ENCODE measurements at places on chromosomes 7 and 10.

GRCh38 chr7:13262929-13263530, 575.6 kb downstream of the ARL4A start:
- peak; percentile 51 for DNase-seq

DNA sequence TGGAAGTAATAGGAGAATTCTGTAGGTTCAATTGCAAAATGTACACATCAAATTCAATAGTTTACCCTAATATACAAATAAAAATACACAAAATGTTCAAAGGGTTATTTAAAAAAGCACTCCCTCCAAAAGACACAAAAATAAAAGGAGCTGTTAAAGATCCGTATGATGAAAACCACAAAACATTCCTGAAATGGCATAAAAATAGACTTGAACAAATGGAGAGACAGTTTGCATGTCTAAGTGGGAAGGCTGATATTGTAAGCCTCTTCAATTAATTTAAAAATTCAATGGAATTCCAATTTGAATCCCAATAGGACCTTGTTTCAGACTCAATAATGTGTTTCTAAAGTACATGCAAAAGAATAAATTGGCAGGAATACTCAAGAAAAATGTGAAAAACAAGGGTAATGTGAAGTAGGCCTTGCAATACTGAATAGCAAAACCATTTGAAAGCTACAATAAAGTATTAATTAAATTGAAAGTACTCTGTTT, 38.0 kb upstream of the INSYN2A start:
- no peak for DNase-seq

DNA sequence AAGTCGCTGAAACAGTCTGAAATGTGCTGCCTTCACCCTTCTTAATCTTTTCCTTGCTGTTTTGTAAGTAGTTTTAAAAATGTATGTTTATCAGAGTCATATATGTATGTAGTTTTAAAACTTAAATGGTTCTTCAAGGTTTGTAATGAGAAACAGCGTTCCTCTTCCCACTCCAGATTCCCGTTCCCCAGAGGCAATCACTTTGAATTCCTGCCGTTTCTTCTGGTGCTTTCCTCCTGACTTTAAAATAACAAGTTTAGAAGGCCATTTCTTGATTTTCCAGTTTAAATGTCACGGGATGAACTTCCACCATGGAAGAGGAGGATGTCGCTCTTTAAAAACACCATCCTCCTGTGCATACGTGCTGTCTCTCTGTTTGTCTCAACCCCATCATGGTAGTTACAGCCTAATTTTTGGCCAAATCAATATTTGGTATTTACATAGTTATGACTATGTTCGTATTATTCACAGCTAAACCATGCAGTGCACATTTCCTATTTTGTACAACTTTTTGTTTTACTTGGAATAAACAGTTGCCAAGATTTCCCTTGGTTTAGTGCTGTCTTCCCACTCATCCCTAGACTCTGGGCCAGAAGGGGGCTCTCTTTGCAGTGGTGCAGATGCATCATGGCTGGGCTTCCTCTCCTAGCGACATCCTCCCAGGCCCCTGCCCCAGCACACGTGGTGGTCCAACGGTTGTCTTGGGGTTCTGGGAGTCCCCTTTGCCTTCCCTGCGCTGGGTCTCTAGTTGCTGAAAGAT, 151.4 kb downstream of the PTPN20 start:
- DNase-seq, result no peak

DNA sequence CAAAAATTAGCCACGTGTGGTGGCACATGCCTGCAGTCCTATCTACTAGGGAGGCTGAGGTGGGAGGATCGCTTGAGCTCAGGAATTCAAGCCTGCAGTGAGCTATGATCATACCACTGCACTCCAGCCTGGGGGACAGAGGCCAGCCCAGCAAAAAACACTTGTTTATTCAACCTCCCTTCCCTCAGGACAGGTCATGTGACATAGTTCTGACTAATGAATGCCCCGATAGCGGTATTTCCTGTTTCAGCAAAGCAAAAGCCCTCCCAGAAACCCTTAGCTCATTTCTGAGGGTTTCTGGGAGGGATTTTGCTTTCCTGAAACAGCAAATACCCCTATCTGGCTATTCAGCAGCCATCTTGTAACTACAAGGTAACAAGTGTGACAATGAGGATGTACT, 157.1 kb downstream of the GATA3 start:
- DNase-seq, result no peak

DNA sequence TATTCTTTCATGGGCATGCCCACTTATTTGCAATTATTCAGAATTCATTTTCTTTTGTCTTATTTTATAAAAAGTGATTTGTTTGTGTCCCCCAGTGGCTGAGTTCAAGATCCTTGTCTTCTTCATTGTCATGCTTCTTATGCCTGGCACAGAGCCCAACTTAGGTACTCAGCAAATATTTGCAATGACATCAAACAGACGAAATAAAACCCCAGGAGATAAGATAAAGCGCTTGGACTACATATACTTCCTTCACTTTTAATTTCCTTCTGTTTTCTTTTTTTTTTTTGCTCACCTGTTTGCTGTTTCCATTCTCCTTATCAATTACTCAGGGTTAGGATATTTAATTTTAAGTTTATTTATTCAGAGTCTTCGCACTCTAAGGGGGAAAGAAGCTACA, 225.0 kb downstream of the SDHAF3 start:
- no peak for DNase-seq

DNA sequence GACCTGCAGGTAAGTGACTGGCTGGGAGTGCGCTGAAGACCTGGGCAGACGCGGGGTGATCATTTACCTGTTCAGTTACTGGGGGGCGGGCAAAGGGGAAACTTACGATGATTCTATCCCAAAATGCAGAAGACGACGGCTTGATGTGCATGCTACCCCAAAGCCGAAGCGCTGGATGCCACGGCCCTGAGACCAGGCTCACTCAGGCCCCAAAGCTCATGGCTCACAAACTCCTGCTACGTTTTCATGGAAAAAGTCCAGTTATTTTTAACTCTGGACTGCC, 200.6 kb downstream of the DIP2C start:
- no peak for DNase-seq

DNA sequence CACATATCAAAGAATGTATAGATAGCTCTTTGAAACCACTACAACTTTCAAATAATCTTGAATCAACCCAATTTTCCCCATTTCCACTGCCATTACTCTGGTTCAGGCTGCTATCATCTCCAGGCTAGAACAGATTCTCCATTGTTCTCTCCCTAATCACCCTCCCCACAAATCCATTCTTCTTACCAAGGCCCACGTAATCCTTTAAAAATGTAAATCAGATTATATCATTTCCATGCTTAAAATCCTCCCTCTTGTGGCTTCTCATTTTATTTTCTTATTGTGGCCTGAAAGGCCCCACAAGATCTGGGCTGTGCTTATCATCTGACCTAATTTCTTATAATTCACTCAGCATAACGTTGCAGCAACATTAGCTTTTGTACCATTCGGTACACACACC, 3.0 kb upstream of the PON1 start:
- no peak for DNase-seq

DNA sequence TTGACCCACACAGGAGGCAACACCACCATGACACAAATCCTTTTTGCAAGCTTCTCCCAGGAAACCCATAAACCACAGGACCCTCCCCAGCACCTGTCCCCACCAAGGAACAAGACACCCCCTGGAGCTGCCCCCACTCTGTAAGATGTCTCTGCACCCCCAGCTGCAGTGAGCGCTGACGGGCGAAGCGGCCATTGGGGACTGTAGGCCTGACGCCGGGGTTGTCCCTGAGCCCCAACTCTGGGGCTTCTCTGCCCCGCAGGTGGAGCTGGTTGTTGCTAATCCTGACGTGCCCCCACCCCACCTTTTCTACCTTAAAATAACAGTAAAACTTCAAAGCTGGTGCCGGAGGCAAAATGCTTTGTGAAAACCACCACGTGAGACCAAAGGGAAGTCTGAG, 94.7 kb upstream of the PPP2R2D start:
- DNase-seq, result no peak

- DNase-seq, result no peak
These were observed 88.8 kb upstream of the LYZL1 start for GRCh38 chr10:29199941-29200679.

- no peak for DNase-seq
These were observed 45.7 kb downstream of the DCLRE1A start for GRCh38 chr10:113808168-113808567.

Measured in hindlimb muscle (tissue), 1 donor.